ENCODE measurements at places on chromosomes 2 and 18. TPM values are rescaled to one million over a fixed set of nuclear protein-coding genes. Genes with fewer than 3 reads are reported as not detected.

DNA sequence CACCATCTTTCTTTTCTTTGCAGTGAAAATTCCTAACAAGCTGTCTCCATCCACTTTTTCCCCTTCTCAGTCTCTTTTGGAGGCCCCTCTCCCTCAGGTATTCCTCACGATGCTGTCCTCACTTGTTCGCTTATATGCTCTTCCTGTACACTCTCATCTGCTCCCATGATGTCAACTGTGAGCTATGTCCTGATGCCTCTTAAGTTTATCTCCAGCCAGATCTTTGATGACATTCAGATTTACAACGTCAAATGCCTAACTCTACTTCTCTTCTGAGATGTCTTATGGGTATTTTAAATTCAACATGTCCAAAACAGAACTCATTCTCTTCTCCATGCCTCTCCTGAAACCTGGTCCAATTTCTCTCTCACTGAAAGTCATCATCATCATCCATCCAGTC, 55.1 kb upstream of the SERTAD2 start:
- H3K4me1 ChIP-seq = no peaks in the 10 kb centered on the region
- no peaks in the 10 kb centered on the region for H3K27me3 ChIP-seq
- H3K27ac ChIP-seq = no peak overlapping the region
- H3K4me3 ChIP-seq = no peak overlapping the region

DNA sequence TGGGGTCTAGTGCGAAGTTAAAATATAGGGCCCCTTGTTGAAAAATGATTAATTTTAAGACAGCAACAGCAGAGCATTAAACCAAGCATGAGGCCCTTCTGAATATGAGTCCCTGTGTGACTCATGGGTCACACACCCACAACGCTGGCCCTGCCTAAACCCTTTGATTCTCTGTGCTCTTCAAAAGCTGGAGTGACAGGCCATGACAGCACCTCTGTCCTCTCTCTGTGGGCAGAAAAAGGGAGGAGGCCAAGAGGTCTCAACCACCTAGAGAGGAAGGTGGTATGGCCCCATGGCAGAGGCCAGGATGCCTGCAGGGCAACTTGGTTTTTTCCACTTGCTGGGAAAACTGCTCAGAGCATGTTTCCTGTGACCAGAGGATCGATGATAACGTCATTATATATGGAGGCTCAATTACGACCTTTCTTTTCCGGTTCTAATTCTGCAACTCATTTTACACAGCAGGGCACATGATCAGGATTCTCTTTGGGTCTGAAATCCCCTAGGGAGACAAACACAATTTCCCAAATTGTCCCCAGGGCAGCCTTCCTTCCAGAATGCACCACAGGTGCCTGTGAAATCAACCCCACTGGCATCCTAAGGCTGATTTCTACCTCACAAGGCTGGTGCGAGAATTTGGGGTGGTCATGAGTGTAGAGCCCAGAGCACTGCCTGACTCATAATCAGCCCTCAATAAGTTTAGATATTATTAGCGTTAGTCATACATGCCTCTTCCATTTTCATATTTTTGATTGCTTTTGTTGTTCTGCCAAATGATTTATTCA, 102.0 kb upstream of the PPP1CB start:
- H3K27ac ChIP-seq = no peak overlapping the region
- no peaks in the 10 kb centered on the region for H3K27me3 ChIP-seq
- H3K4me3 ChIP-seq = no peak overlapping the region

The RHBDD1 gene
- 23.0 TPM for total RNA-seq

The TUBA4B gene
- not detected for total RNA-seq

- no peak for DNase-seq
- H3K4me1 ChIP-seq = no peaks in the 10 kb centered on the region
- H3K4me3 ChIP-seq = no peak overlapping the region
- H3K27ac ChIP-seq = no peak overlapping the region
- no peaks in the 10 kb centered on the region for H3K36me3 ChIP-seq
These were observed 206.5 kb upstream of the AGAP1 start for GRCh38 chr2:235287375-235287733.

All from H9 (cell line).